Heart left ventricle (tissue), 16 donors: ENCODE measurements at places on chromosomes 13 and 19. TPM values are rescaled to one million over a fixed set of nuclear protein-coding genes. Genes with fewer than 3 reads are reported as not detected.

Gene ERICH4
- total RNA-seq = not detected

DNA sequence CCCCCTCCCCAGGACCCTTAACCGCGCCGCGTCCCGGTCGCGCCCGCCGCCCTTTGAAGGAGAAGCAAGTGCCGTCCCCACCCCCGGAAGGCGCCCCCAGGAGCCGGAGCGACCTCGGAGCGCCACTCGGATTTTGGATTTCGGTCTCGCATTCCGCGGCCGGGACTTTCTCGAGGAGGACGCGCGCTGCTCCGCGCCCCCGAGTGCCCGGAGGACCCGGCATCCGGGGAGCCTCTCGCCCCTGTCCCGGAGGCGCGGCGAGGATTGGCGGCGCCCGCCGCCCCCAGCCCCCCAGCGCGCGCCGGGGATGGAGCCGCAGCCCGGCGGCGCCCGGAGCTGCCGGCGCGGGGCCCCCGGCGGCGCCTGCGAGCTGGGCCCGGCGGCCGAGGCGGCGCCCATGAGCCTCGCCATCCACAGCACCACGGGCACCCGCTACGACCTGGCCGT lies 1.6 kb downstream of the MIDN start:
- peak overlapping the region; percentile 96 for H3K4me3 ChIP-seq
- no peaks in the 10 kb centered on the region for H3K27me3 ChIP-seq
- peaks cover 18% of the 10 kb centered on the region for H3K4me1 ChIP-seq
- no peak for DNase-seq

Gene EFNB2
- 17.9 TPM for total RNA-seq

- H3K4me1 ChIP-seq = peaks cover 2% of the 10 kb centered on the region
- no peak for DNase-seq
- H3K27ac ChIP-seq = no peak overlapping the region
- H3K36me3 ChIP-seq = no peaks in the 10 kb centered on the region
Observed at GRCh38 chr19:10190026-10190425, 4.7 kb downstream of the DNMT1 start.

DNA sequence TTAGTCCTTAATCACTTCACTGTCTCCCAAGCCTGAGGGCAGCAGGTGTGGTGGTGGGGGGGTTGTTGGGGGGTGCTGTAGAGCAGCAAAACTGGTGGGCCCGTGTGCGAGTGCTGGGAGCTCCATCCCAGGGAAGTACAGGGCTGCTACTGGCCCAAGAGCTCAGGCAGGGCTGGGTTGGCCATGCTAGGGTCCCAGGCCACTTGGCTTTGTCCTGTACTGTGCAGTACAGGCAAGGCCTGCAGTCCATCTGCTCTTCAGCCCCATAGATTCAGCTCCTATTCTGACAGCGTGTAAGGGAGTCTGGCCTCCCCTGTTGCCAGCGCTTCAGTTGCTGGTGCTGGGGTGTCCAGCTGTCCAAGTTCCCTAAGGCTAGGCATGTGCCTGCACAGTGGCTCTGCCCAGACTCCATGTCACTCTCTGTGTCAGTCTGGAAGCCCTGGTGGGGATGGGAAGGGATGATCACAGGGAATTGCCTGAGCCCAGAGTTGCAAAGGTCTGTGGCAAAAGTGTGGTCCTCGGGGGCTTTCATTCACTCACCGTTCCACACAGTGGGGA lies 1261.7 kb downstream of the EFNB2 start:
- no peaks in the 10 kb centered on the region for H3K36me3 ChIP-seq
- H3K4me1 ChIP-seq = no peaks in the 10 kb centered on the region
- no peak overlapping the region for H3K4me3 ChIP-seq

DNA sequence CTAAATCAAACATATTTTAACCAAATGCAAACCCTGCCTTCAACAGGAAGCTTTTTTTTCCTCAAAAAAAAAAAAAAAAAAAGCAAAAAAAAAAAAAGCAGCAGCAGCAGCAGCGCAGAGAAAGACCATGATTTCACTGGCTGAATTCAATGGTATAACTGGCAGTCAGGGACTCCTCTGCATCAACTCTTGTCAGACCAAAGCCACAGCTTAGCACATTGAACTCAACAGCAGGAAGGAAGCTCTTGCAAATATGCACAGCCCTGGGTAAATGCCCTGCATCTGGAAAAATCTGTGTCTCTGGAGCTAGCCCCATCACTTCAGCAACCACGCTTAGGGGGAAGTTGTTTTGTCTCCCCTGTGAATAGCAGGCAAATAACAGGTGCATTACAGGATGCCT lies 17.6 kb upstream of the DHRS12 start:
- H3K4me3 ChIP-seq = no peak overlapping the region
- no peak for DNase-seq
- H3K36me3 ChIP-seq = no peaks in the 10 kb centered on the region

DNA sequence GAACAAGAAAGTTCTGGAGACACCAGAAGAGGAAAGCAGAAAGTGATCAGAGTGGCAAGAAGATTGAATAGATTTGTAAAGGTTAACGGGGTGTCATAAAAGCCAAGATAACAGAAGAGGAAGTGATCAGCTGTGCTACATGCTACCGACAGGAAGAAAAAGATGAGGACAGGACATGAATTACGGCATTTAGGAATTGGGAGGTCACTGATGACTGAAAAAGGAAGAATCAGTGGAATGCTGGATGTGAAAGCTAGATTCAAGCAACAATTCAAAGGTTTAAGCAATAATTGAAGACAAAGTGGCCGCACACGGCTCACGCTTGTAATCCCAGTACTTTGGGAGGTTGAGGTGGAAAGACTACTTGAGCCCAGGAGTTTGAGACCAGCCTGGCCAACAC lies 15.1 kb downstream of the ZNF160 start:
- H3K4me3 ChIP-seq = no peak overlapping the region
- H3K36me3 ChIP-seq = peaks cover 81% of the 10 kb centered on the region
- no peak for DNase-seq
- H3K27ac ChIP-seq = peak overlapping the region; percentile 66

GRCh38 chr19:16564842-16565241 lies 7.4 kb downstream of the SLC35E1 start:
- DNase-seq = no peak
- H3K27me3 ChIP-seq = no peaks in the 10 kb centered on the region
- no peak overlapping the region for H3K27ac ChIP-seq
- no peaks in the 10 kb centered on the region for H3K4me1 ChIP-seq
- no peak overlapping the region for H3K4me3 ChIP-seq

DNA sequence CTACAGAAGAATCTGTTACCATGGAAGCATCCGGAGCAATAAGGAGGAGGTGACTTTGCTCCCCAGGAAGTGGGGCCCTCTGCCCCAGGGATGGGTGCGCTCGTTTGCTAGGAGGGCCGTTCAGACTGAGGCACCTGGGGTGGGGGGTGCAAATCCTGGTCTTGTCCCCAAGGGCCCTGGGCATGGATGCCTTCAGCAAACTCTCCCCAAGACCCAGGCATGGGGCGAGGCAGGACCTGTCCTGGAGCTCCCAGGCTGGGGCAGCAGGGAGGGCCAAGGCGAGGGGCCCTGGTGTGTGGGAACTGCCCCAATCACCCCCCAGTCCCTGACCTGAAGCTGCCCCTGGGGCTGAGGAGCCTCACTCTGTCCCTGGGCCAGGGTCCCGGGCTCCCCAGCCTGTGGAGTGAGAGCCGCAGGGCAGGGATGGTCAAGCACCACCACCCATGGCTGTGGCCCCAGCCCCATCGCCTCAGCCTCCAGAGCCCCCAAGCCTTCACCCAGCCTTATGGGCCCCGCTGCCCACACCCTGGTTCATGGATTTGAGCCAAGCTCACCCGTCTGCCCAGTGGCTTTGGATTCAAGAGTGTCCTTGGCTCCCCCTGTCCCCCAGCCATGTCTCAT lies 240.6 kb upstream of the SGCG start:
- no peaks in the 10 kb centered on the region for H3K36me3 ChIP-seq
- H3K27me3 ChIP-seq = no peaks in the 10 kb centered on the region
- no peaks in the 10 kb centered on the region for H3K4me1 ChIP-seq
- H3K4me3 ChIP-seq = no peak overlapping the region
- no peak for DNase-seq

- H3K4me1 ChIP-seq = no peaks in the 10 kb centered on the region
- peaks cover 2% of the 10 kb centered on the region for H3K27me3 ChIP-seq
Observed at GRCh38 chr13:30116379-30116778, 191.0 kb downstream of the KATNAL1 start.

- no peak for DNase-seq
- peaks cover 10% of the 10 kb centered on the region for H3K36me3 ChIP-seq
- H3K4me1 ChIP-seq = peaks cover 79% of the 10 kb centered on the region
- H3K27ac ChIP-seq = peak overlapping the region; percentile 83
Observed at GRCh38 chr19:18847549-18848463, 16.0 kb downstream of the UPF1 start.

DNA sequence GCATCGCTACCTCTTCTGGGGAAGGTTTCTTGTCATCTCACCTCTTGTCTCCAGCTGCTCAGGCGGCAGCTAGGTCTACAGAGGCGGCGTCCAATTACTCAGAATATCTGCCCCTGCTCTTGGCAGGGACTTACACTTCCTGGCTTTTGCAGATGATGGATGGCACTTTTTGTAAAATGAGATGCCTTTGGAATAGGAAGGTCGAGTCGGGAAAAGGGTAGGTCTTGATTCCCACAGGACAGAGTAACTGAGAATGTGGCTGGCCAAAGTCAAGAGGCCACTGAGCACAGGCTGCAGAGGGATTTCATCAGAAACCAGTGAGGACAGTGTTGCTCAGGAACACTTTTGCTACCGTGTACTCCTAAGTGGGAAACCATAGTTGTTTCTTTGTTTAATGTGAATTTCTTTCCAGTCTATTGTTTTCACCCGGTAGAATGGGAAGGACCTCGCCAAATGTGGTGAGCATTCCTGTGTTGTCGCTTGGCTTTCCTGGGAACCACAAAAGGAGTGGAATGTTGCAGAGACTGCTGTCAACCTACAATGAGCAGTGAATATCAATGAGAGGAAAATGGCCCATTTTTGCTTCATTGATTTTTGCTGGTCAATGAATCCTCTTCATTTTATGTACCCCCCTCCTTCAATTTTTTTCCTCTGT lies 383.7 kb downstream of the HS6ST3 start:
- H3K4me1 ChIP-seq = no peaks in the 10 kb centered on the region
- H3K4me3 ChIP-seq = no peak overlapping the region
- no peak for DNase-seq
- H3K27ac ChIP-seq = no peak overlapping the region
- H3K36me3 ChIP-seq = no peaks in the 10 kb centered on the region

Gene C19orf85
- not detected for total RNA-seq

Gene KLK14
- total RNA-seq = 0.64 TPM

GRCh38 chr19:41434450-41434849 lies 5.3 kb downstream of the DMAC2 start:
- H3K36me3 ChIP-seq = peaks cover 34% of the 10 kb centered on the region
- no peaks in the 10 kb centered on the region for H3K27me3 ChIP-seq
- H3K27ac ChIP-seq = no peak overlapping the region
- no peaks in the 10 kb centered on the region for H3K4me1 ChIP-seq
- DNase-seq = no peak

DNA sequence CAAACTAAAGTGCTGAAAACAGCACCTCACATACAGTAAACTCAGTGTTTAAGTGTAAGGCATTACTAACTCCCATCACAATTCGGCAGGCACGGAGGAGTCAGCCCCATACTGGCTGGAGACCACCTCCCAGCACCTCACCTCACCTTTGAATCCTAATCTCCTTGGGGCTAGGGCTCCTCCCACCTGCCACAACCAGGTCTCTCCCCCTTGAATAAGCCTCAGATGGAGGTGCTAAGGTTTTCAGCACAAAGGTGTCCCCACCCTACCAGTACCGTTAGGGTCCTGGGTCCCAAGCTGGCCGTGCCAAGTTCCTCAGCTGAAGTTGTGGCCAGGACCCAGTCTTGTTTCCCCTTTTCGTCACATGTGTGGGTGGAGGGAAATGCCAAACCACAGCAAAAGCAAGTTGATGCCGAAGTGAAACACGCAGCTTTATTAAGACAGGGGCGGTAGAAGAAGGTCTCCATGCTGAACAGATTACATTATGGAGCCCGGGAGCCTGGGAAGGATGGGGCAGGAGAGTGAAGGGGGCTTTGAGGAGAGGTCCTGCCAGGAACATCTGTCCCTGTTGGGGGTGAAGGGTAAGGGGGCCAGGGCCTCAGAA lies at the start of gene IGFLR1:
IGFLR1 (minus strand) TSS at position 332 of the 604 bp plus-strand sequence. CDS start 1,272 bp downstream, outside the sequence.
- H3K36me3 ChIP-seq = no peaks in the 10 kb centered on the region
- peak within 1 kb of the TSS; percentile 80 for H3K4me3 ChIP-seq
- peaks cover 15% of the 10 kb centered on the region for H3K4me1 ChIP-seq
- DNase-seq = no peak
- H3K27ac ChIP-seq = peak within 1 kb of the TSS; percentile 74

DNA sequence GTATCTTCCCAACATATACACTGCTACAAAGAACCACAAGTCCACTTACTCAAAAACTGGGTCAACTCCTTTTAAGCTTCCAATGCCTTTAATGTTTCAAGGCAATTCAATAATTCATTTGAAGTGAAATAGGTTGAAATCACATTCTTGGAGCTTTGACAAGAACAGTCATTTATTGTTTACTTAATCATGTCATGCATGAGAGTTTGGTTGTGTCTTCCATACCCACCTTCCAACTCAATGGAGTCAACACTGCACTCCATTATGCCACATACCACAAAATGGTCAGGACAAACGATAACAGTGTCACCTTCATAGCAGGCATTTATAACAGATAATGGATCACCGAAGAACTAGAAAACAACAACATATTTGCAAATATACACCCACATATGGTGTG lies 506.3 kb downstream of the UQCRFS1 start:
- no peaks in the 10 kb centered on the region for H3K27me3 ChIP-seq
- H3K27ac ChIP-seq = no peak overlapping the region
- no peak overlapping the region for H3K4me3 ChIP-seq
- H3K36me3 ChIP-seq = no peaks in the 10 kb centered on the region
- no peak for DNase-seq

DNA sequence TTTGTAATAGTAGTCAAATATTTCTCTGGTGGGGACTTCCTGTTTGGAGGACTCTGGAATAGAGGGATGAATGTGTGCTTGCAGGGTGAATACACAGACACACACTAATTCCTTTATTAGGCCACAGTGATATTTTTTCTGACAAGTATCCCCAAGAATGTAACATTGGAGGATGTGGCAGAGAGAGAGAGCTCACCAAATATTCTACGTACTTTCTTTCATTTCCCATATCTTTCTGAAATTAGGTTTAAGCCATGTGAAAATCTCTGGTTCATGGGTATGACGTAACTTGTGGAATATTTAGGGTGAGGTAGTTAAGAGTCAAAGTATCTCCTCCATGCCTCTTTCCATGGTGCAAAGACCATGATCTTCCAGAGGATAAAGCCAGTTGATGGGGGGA lies 463.4 kb downstream of the DIAPH3 start:
- H3K4me3 ChIP-seq = no peak overlapping the region
- H3K36me3 ChIP-seq = no peaks in the 10 kb centered on the region
- no peaks in the 10 kb centered on the region for H3K27me3 ChIP-seq
- H3K27ac ChIP-seq = no peak overlapping the region
- H3K4me1 ChIP-seq = no peaks in the 10 kb centered on the region

GRCh38 chr19:2798733-2799132 lies 13.4 kb downstream of the THOP1 start:
- no peak overlapping the region for H3K4me3 ChIP-seq
